ENCODE measurements at places on chromosomes 13 and 19.
A peak's percentile ranks its signal among the peaks of the same experiment; 100 is the strongest.

DNA sequence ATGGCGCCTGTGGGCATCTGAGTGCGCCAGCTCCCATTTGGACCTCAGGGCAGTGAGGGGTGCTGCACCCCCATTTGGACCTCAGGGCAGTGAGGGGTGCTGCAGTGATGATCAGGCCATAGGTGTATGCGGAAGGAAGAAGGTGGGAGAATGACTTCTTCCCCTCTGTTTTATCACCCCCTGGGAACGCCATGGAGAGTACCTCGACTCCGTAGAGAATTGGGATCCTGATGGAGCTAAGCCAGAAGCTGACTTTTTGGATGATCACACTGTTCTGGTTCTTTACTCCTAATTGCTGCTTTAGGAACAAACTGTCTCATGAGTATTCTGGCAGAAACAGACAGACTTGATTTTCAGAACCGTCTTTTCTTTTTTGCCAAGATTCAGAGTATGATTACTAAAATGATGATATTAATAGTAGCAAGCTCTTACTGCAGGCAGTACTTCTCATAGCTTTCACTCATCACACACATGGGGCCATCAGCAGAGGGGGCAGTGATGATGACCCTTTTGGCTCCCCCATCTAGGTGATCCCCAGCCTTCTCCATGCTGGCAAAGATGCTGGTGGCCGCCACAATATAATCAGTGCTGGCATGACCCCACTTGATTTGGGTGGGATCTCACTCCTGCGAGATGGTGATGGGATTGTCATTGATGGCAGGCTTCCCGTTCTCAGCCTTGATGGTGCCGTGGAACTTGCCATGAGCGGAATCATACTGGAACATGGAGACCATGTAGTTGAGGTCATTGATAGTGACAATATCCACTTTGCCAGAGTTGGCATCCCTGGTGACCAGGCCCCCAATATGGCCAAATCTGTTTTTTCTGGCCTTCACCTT, 10.3 kb upstream of the UBAC2 start:
- H3K27ac ChIP-seq, result no peak overlapping the region
- no peak for DNase-seq
- H3K4me3 ChIP-seq, result no peak overlapping the region

DNA sequence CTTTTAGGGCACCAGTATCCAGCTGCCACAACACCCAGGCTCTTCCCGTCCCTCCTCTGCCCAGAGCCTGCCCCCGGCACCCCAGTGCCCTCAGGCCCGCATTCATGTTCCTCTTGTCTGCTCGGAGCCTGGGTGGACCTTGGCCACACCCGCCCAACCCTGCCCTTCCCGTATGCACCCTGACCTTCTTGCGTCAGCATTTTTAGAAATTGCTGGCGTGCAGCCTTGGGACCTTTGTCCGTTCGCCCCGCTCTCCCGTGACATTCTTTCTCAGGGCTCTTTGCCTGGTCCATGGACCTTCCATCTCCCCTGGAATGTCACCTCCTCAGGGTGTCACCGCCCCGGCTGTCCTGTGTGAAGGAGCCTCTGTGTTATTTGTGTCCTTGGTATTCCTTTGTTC, 7.6 kb downstream of the NUCB1 start:
- peaks cover 22% of the 10 kb centered on the region for H3K36me3 ChIP-seq
- no peak overlapping the region for H3K27ac ChIP-seq
- H3K4me3 ChIP-seq, result no peak overlapping the region
- no peaks in the 10 kb centered on the region for H3K27me3 ChIP-seq

GRCh38 chr19:38949580-38950367, 19.0 kb downstream of the MRPS12 start:
- peak; percentile 81 for DNase-seq
- no peaks in the 10 kb centered on the region for H3K27me3 ChIP-seq
- H3K27ac ChIP-seq, result no peak overlapping the region
- H3K4me1 ChIP-seq, result no peaks in the 10 kb centered on the region
- no peaks in the 10 kb centered on the region for H3K36me3 ChIP-seq

GRCh38 chr13:88726075-88726474, 1054.9 kb downstream of the SLITRK5 start:
- peak; percentile 36 for DNase-seq
- H3K36me3 ChIP-seq, result no peaks in the 10 kb centered on the region
- no peak overlapping the region for H3K4me3 ChIP-seq
- no peak overlapping the region for H3K27ac ChIP-seq
- H3K4me1 ChIP-seq, result no peaks in the 10 kb centered on the region

DNA sequence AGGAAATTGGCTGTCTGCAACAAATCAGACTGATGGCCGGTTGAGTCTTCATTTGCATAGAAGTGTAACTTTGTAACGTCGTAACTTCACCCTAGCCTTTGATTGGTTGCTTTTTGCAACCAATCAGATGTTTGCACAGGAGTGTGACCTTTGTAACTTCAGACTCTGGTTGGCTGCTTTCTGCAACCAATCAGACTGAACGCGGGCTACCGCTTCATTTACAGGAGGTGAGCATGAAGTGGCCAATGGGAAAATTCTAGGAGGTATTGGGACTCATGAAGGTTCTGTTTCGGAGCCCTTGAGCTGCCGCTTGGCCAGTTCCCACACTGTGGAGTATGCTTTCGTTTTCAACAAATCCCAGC, 441 bp upstream of the ZNF559 start:
- no peaks in the 10 kb centered on the region for H3K4me1 ChIP-seq
- peak; percentile 58 for DNase-seq
- no peaks in the 10 kb centered on the region for H3K36me3 ChIP-seq
- peak overlapping the region; percentile 83 for H3K4me3 ChIP-seq

- H3K36me3 ChIP-seq, result no peaks in the 10 kb centered on the region
- no peak for DNase-seq
- H3K4me3 ChIP-seq, result no peak overlapping the region
These were observed 16.2 kb upstream of the PRODH2 start for GRCh38 chr19:35828692-35829301.

DNA sequence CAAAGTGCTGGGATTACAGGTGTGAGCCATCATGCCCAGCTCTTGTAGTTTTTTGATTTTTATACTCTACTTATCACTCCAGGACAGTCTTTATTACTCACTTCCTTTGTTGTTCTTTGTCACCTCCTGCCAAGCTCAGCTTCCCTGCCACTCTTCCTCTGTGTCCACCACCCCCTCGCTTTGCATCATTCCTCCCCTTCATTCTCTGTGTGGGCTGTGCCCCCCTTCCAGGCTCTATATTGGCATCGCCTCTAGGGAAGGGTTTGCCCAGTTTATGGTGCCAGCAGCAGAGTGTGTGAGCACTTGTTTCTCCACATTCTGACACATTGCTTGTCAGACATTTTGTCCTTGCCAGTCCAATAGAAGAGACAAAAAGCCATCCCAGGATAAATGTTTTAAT, 15.1 kb downstream of the ZNF302 start:
- no peak overlapping the region for H3K27ac ChIP-seq
- peaks cover 12% of the 10 kb centered on the region for H3K4me1 ChIP-seq

DNA sequence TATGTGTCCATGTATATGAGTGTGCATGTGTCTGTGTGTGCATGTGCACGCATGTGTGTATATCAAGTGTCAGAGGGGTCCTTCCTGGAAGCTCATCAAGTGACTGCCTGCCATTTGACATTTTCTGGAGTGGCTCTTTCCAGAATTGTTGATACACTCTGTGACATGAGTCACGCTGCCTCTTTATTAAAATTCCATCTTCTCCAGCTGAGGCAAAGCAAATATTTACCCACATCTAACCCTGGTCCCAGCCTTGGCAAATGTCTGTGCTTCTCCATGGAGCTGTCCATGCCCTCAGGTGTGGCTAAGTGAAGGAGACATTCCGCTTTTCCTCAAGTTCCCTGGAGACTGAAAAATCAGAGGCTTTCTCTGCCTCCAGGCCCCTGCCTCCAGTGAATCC, 88.2 kb upstream of the MBNL2 start:
- no peak overlapping the region for H3K4me3 ChIP-seq
- no peak for DNase-seq
- no peaks in the 10 kb centered on the region for H3K36me3 ChIP-seq
- no peaks in the 10 kb centered on the region for H3K4me1 ChIP-seq
- H3K27ac ChIP-seq, result no peak overlapping the region
- no peaks in the 10 kb centered on the region for H3K27me3 ChIP-seq

GRCh38 chr19:11378319-11379189, 4.1 kb downstream of the SWSAP1 start:
- no peaks in the 10 kb centered on the region for H3K36me3 ChIP-seq
- DNase-seq, result peak; percentile 57
- H3K4me1 ChIP-seq, result peaks cover 33% of the 10 kb centered on the region
- H3K27me3 ChIP-seq, result no peaks in the 10 kb centered on the region

- H3K27ac ChIP-seq, result no peak overlapping the region
- no peaks in the 10 kb centered on the region for H3K36me3 ChIP-seq
These were observed 4.4 kb upstream of the TBC1D4 start for GRCh38 chr13:75486146-75487062.

DNA sequence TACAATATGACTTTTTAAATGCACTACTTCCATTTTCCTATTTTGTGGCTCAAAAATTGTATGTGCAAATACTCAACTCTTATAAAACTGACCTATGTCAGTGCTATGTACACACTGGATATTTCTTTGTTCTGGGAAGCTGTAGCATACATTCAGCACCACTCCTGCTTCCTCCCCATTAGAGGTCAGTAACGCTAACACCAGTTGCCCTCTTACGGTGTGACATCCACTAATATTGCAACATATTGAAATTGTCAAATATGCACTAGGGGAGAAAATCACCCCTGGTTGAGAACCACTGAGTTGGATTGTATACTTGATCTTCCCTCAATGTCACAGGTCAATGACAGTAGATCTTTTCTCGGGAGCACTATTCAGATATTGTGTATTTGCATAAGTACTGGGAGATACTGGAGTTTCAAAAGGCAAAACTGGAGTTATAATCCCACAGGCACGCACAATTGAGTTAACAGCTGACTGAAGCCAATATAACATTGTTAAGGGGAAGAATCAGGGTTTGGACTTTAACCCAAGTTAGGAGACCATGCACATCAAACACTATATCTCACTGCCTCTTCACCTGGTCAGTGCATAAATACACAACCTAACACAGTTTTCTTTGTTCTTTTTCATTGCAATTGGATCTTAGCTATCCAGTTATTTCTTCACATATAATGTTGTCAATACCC, 1276.5 kb upstream of the MIR17HG start:
- H3K4me3 ChIP-seq, result no peak overlapping the region
- H3K27ac ChIP-seq, result no peak overlapping the region
- no peak for DNase-seq

GRCh38 chr19:15696654-15697194, 23.8 kb downstream of the CYP4F12 start:
- H3K4me3 ChIP-seq, result no peak overlapping the region
- H3K36me3 ChIP-seq, result no peaks in the 10 kb centered on the region
- DNase-seq, result no peak
- H3K4me1 ChIP-seq, result no peaks in the 10 kb centered on the region

DNA sequence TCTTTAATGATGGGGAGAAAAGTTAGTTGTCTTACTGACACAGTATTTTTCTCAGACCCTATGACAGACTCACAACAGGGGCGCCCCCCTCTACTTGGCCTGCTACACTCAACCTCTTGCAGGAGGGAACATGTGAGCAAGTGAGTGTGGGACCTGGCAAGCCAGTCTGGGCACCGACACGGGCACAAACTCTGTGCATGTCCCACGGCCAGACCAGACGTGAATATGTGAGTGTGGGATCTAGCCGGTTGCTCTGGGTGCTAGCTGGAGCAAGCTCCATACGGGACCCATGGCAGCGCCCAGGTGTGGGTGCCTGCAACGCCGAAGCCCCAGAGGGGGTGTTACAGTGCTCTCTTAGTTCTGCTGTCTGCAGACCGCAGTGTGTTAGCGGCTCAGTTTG, 1437.3 kb upstream of the MIR17HG start:
- no peaks in the 10 kb centered on the region for H3K36me3 ChIP-seq
- no peaks in the 10 kb centered on the region for H3K27me3 ChIP-seq
- H3K4me3 ChIP-seq, result no peak overlapping the region
- H3K4me1 ChIP-seq, result no peaks in the 10 kb centered on the region
- H3K27ac ChIP-seq, result no peak overlapping the region

DNA sequence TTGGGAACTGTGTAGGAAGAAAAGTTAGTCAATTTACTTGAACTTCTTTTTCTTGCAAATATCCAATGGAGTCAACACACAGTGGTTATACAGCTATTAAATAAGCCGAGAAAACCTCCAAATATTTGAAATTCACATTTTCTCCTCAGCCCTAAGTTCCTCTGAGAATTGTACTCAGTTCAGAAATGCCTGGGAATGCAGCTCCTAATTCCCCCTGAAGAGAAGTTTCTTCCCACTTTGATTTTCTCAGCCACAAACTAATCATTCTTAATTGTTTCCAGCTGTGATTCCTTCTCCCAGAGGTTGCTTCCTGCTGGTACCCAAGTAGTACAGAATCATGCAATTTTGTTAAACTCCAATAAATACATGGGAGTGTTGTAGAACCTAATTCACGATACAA, 246.1 kb upstream of the MIR17HG start:
- H3K36me3 ChIP-seq, result no peaks in the 10 kb centered on the region
- no peak for DNase-seq
- H3K4me3 ChIP-seq, result no peak overlapping the region

DNA sequence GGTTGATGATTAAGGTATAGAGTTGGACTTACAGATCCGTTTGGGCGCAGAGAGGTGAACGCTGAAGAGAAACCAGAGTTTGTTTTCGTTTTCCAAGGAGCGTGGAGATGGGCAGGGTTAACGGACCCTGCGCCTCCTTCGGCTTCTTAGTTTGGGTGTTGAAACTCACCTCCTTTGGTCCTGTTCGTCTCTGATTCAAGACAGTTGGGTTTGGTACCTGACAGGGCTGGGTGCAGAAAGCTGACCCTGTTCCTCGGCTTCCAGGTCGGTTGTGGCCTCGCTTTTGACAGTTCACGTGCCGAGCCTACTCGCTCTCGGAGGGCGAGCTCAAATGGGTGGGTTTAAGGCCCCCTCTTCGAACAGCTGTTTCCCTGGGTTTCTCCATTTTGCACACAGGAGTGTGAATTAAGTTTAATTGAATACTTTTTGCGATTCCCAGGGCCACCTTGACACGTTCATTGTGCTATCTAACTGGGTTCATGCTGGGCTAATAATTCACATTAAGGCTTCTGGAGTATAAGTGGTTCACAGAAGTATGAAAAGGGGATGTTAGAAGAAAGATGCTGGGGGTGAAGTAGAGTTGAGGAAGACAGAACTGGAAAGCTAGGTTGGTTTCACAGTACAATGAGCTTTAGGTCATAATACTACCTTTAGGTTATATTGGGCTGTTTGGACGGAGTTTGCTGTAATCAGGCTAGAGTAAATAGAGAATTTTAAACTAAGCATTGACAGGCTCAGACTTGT, 638 bp downstream of the USPL1 start:
- H3K4me1 ChIP-seq, result peaks cover 13% of the 10 kb centered on the region
- H3K4me3 ChIP-seq, result peak overlapping the region; percentile 65
- peak overlapping the region; percentile 100 for H3K27ac ChIP-seq
- H3K27me3 ChIP-seq, result no peaks in the 10 kb centered on the region
- DNase-seq, result peak; percentile 48

GRCh38 chr19:31531326-31531725, 182.1 kb upstream of the TSHZ3 start:
- no peaks in the 10 kb centered on the region for H3K36me3 ChIP-seq
- H3K27me3 ChIP-seq, result no peaks in the 10 kb centered on the region
- H3K4me1 ChIP-seq, result no peaks in the 10 kb centered on the region
- H3K27ac ChIP-seq, result no peak overlapping the region

- H3K27ac ChIP-seq, result peak overlapping the region; percentile 52
- H3K36me3 ChIP-seq, result peaks cover 16% of the 10 kb centered on the region
- no peak for DNase-seq
- H3K27me3 ChIP-seq, result no peaks in the 10 kb centered on the region
These were observed 20.9 kb downstream of the MAST3 start for GRCh38 chr19:18118420-18119012.

- no peak overlapping the region for H3K27ac ChIP-seq
- DNase-seq, result no peak
- no peaks in the 10 kb centered on the region for H3K4me1 ChIP-seq
- H3K36me3 ChIP-seq, result no peaks in the 10 kb centered on the region
- H3K4me3 ChIP-seq, result no peak overlapping the region
These were observed 40.8 kb downstream of the IER2 start for GRCh38 chr19:13190781-13191540.

Data from pancreas (tissue), 10 donors.